ENCODE measurements at places on chromosomes 1 and 21.

DNA sequence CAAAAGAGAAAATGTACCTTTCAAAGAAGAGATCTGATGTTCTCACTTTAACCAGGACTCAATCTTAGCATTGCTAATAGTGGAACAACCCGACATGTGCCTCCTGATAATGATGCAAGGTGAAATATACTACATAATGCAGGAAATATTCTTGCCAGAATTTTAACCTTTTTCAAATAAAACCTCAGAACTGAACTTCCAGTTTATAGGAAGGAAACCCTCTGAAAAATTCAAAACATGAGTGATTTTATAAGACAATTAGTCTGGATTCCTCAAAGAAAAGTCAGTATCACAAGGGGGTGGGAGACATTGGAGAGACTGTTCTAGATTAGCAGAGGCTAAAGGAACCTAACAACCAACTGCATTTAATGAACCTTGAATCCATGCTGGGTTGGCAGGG lies 18.1 kb downstream of the AHCYL1 start:
- no peak for DNase-seq

DNA sequence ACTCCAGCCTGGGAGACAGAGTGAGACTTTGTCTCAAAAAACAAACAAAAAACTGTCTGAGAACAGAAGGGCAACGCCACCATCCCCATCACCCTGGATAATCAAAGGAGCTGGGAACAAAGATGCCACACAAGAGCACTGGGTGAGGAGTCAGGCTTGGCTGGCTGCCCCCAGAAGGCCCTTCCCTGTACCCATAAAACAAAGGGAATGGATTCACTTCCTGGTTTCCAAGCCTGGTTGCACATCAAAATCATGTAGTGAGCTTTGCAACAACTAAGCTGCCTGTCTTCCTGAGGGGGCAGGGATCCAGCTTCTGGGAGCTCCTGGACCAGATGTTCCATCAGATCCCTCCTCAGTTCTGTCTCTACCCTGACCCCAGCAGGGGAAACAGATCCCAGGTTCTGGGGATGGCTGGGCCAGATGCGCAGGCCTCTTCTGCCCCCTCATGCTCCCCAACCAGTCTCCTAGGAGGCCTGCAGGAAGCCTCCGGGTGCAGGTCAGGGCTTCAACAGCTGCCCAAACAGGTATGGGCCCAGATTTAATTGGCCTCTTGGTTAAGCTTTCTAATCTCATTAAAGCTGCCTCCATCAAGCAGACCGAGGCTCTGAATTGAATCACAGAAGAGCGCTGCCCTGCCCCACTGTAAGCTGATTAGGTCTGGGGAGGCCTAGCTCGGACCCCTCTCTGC lies 97.8 kb downstream of the MRPL37 start:
- peak; percentile 26 for DNase-seq

DNA sequence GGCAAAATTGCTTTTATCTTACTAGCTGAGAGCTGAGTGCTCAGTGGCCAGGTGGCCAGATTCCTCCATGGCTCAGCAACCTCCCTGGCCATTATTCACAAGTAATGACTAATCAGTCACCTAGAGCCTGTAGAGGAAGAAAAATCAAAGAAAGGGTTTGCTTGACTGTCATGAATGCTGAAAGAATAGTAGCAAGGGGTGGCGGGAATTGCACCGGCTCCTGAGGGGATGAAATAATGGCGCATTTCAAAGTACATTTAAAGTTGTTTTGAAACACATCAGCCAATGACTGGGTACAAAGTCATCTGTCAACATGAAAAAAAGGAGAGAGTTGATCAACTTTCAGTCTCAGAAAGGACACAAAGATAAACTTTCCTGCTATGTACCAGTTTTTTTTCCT lies 99.5 kb downstream of the OMA1 start:
- no peak for DNase-seq

DNA sequence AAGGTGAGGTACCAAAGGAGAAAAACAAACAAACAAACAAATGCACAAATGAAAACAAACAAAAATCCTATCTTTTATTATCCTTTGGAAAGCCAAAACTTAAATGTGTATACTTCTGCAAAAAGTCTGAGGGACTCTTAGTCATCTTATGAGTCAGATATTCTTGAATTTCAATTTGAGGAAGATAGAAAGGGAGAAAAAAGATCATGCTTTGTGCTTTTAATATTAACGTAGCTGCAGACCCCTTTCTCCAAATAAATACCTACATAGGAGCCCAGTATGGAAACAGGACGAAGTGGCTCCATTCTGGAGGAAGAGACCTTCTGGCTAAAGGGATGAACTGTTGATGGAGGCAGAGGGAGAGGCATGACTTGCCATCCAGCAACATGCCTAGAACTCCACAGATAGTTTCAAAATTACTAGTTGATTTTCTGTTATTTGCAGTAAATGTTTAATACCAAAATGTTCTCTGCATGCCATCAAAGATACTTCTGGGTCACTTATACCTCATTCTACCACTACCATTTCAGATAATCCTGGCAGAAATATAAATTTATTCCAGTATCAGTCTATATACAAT lies 25.4 kb downstream of the NUP210L start:
- DNase-seq, result no peak

GRCh38 chr1:225343618-225344017 lies 84.2 kb downstream of the LBR start:
- DNase-seq, result no peak

GRCh38 chr1:219160967-219161366 lies 12.7 kb upstream of the LYPLAL1 start:
- DNase-seq, result no peak

Data from fibroblast of skin of left quadriceps (primary cell).